IPS DF 6.9 (cell line): ENCODE measurements at places on chromosomes 2 and 18.

- no peak for DNase-seq
Measured at GRCh38 chr18:34752056-34752455, 42.0 kb downstream of the DTNA start.

- DNase-seq = no peak
Measured at GRCh38 chr2:121721926-121722325, 14.7 kb downstream of the NIFK start.

- no peak for DNase-seq
Measured at GRCh38 chr2:54677476-54678265, 45.8 kb upstream of the EML6 start.

DNA sequence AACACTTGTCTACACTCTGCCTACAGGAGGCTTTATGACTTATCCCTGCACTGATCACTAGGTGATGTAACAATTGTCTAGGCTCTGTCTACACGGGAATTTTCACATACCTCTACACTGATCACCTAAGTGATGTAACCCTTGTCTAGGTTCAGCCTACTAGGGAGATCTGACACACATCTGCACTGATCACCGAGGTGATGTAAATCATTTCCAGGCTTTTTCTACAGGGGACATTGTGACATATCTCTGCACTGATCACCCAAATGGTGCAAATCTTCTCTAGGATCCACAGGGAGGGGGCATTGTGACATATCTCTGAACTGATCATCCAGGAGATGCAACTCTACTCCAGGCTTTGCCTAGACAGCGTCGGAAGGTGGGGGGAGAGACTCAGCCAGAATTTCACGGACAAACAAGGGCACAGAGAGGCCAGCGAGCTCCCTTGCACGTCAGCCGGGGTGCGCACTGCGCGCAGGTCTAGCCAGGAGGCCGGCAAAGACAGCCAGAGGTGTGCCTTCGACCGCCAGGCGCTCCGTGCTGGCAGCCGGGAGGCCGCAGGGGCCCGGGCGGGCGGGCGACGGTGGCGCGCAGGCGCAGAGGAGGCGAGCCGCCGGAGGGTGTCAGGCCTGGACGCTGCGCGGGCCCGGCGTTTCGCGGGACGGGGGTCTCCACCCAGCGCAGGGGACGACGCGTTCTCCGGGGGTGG, 46.9 kb upstream of the USP14 start:
- DNase-seq = peak; percentile 25

- peak; percentile 71 for DNase-seq
Measured at GRCh38 chr18:47754311-47755101, 176.0 kb downstream of the SMAD2 start.

DNA sequence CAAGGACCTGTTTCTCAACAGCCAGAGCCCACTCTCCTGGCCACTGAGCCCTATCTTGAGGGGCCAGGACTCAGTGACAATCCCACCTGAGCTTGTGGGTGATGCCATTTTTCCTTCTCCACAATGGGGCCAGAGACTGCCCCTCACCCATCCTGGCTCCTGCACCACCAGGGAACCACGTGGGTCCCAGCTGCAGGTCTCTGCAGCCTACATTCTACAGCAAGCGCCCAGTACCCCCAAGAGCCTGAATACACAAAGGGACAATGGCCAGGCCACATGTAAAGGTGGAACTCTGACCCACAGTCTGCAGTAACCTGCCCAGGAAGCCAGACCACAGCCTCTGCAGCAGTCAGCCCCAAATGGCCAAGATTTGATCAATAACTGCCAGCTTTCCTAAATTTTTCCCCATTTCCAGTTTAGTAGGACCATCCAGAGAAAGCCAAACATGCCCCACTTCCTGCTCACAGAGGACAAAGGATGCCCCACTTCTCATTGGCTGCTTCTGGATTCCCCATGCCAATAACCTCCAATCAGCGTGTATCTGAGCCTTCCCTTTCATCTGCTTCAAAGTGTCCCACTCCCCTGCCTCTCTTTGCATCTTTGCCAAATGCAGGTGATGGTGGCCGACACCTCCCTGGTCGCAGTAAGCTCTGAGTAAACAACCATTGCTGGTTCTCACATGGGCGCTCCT, 19.1 kb downstream of the HS1BP3 start:
- DNase-seq = no peak

DNA sequence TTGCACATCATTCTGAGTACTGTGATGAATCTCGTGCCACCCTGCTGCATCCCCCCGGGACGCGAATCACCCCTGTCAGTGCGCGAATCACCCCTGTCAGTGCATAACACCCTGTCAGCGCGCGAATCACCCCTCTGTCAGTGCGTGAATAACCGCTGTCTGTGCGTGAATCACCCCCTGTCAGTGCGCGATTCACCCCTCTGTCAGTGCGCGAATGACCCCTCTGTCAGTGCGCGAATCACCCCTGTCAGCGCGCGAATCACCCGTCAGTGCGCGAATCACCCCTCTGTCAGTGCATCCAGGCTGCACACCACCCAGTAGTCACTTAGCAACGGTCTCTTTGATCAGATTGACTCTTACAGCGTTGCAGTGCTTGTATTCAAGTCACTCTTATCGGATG, 134.4 kb upstream of the TPO start:
- no peak for DNase-seq

DNA sequence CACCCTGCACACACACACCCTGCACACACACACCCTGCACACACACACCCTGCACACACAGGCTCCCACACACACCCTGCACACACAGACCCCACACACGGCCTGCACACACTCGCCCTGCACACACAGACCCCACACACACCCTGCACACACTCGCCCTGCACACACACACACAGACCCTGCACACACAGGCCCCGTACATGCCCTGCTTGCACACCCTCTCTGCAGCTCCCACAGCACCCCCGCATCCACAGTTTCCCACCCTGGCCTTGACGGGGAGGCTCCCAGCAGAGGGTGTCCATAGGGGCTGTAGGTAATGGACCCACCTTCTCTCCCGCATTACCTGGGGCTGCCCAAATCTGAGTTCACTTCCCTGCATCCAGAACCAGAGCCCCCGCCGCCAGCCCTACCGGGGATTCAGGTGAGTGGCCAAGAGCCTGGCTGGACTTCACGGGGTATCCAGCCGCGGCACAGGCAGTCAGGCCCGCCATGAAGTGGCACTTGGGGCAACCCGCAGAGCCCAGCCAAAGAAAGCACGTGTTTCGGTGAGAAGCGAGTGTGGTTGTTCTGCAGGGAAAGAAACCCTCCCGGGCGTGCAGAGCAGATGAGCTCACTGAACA, 88.6 kb upstream of the GPC1 start:
- no peak for DNase-seq

GRCh38 chr18:12359515-12359927, 17.5 kb downstream of the AFG3L2 start:
- DNase-seq = no peak

GRCh38 chr2:24893934-24894333, 26.1 kb downstream of the ADCY3 start:
- DNase-seq = no peak

- DNase-seq = no peak
Measured at GRCh38 chr2:177551989-177552421, 159.4 kb downstream of the AGPS start.

DNA sequence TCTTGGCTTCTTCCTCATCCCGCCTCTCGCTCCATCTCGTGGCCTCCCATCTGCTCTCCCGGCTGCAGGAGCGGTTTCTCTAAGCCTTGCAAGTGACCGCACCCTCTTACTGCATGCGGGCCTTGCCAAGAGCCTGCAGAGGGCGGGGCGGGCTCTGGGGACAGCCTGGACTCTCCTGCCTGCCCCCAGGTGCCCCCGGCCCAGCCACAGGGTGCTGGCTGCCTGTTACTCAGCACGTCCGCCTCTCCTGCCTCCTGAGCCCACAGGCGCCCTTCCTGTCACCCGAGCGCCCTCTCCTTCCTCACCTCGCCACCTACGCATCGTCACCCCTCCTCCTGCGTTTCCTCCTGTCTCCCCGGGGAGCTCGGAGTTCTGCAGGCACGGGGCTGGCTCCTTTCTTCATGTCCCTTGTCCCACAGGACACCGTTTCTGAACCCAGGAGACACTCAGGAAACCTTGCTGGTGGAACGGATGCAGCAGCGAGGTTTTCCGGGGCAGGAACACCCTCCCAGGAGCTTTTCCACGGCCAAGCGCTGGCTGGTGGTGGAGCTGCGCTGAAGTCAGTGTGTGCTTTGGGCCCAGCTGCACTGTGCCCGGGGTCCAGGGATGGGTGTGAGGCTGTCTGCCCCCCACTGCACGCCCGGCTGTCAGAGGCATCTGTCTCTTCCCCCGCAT, 28.5 kb downstream of the HPCAL1 start:
- DNase-seq = no peak

DNA sequence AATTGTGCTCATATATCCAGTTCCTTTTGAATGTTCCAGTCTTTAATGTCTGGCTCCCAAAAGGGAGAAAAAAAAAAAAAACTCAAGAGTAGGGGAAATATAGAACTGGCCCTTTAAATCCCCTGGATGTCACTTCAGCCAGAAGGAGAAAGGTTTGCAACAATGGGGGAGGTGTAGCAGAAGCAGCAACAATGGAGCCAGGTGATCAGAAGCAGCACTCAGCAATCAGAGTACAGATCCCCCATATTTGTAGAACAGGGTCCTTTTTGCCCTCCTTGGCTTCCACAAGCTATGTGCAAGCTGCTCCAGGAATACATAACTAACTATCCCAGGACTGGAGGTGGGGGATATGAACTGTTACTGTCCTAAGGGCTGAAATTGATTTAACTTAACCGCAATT, 25.8 kb upstream of the ZNF397 start:
- DNase-seq = no peak

GRCh38 chr2:9018534-9018933, 15.1 kb upstream of the MBOAT2 start:
- DNase-seq = no peak

DNA sequence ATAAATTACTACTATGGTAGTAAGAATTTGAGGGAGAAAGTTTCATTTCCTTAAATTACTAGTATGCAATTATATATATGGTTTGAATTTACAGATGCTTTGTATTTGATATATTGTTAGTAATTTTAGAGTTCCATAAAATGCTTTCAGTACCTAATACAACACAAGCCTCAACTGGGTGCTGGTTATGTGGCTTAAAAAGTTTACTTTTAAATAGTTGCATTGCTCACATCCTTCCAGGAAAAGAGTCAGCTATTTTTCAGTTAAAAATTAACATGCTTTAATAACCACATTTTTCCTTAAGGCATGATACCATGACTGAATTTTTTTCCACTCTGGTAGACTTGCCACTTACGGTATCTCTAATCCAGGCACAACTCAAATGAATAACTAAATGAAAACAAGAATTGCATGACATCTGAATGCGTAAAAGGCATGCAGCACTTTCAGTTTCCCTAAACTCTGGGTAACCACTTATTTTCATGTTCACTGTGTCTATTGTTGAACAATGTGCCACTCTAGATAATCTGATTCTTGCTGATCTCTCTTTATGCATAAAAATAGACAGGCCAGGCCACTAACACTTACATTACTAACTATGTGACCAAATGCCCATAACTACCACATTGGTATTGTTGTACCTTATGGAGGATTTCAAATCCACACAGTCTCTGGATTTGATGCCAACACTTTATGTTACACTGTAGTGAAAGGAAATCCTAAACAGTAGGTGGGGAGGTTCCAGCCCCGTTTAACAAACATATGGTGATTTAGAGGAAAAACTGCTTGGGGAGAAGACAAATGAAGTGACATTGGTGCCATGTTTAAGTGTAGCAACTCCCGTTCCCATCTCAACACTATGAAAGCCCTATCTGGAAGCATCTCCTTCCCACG, 35.5 kb upstream of the SLC35F5 start:
- no peak for DNase-seq

GRCh38 chr2:42953216-42953615, 160.8 kb upstream of the HAAO start:
- no peak for DNase-seq

GRCh38 chr2:240519396-240520129, 38.2 kb downstream of the ANKMY1 start:
- DNase-seq = no peak

DNA sequence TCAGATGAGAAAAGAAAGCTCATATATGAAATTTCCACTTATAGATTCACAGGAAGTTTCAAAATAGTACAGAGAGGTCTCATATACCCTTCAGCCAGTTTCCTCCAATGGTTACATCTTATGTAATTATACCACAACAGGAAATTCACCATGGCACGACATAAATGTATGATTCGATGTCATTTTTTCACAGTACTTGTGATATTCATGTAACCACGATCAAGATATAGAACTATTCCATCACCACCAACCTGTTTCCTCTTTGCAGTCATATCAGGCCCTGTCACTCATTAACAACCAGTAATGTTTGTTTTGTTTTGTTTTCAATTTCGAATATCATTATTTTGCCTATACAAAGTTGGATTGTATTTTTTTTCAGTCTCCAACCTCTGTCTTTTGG, 314.3 kb upstream of the POU3F3 start:
- DNase-seq = no peak

DNA sequence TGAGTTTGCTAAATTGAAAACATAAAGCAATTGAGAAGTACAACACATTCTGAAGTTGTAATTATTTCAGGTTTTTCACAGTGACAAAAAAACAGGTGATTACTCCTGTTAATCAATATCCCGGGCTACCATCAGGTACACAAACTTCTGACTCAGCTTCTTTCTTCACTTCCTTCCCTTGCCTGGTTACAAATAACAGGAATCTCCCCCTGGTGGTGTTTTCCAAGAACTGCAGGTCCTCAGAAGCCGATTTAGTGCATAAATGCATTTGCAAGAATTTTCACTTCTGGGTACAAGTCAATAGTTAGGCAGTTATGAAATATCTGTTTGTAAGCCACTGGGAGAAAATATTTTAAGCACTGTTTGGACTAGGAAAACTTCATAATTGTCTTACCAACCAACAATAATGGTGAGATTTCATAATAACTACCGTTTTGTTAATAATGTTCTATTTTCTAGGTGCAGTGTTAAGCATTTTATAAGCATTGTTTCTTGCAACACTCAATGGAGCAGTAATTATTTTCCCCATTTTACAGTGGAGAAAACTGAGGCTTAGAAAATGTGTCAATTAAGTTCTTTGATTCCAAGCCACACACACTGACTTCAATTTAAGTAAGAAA, 12.4 kb upstream of the GMCL1 start:
- DNase-seq = peak; percentile 29

- DNase-seq = no peak
Measured at GRCh38 chr2:238817382-238817781, 30.5 kb upstream of the TWIST2 start.

GRCh38 chr2:112640800-112641675, 4.7 kb upstream of the SLC20A1 start:
- DNase-seq = no peak

DNA sequence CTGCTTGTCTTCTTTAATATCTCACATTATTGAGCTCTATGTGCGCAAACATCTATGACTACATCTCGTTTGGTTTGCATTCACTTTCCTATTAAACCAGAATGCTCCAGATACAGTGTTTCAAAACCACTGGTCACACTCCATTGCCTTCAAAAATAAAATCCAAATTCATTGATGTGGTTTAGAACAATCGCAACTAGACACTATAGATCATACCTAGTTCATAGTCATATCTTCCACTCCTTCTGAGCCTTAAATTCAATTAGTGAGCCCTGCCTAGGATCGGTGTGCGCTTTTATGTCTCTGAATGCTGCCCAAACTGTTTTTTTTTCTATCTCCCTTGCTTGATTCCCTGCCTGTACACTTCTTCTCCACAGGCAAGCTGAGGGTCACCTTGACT, 238.5 kb upstream of the RGPD4 start:
- no peak for DNase-seq

- DNase-seq = no peak
Measured at GRCh38 chr2:27080140-27080469, 1.7 kb downstream of the EMILIN1 start.

GRCh38 chr2:65655000-65655399, 222.6 kb upstream of the SPRED2 start:
- no peak for DNase-seq
